NCI-H2107 (cell line): ENCODE measurements at places on chromosomes 7 and 10.

- no peak for DNase-seq
These were observed 66.8 kb upstream of the TARP start for GRCh38 chr7:38339953-38340819.

DNA sequence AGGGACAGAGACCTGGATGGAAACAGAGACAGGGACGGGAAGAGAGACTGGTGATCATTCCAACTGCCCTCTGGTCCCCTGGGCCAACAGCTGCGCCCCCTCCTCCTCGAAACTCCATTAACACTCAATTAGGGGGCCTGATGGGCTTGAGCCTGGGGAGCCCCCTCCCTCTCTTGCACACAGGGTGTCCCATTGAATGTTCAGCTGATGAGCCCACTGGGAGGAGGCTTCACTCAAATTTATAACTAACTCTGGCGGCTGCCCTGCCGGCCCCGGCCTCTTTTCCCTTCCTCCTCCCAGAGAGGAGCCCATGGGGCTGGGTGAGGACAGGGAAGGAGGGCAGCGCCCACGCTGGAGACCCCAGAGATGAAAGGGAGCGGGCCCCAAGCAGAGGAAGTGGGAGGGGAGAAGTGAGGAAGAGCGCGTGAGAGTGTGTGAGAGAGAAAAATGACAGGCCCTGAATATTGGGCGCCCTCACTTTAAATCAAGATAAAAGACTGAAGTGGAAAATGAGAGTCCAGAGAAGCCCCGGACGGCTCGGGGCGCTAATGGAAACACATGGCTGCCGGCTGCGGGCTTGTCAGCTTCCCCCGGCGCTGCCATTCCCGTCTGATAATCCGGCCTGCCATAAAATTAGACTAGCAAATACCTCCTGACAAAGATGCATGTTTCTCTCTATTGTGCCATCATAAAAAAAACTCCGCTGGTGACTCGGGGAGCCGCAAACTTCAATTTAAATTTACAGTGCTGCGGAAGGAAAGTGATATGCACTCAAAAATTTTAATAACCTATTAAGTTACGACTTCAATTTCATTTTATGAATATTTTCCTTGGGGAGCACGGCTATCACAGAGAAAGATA is 58.0 kb upstream of the PAX2 start:
- no peak for DNase-seq

- DNase-seq, result no peak
These were observed 1.4 kb downstream of the ZMIZ1 start for GRCh38 chr10:79070081-79070605.

DNA sequence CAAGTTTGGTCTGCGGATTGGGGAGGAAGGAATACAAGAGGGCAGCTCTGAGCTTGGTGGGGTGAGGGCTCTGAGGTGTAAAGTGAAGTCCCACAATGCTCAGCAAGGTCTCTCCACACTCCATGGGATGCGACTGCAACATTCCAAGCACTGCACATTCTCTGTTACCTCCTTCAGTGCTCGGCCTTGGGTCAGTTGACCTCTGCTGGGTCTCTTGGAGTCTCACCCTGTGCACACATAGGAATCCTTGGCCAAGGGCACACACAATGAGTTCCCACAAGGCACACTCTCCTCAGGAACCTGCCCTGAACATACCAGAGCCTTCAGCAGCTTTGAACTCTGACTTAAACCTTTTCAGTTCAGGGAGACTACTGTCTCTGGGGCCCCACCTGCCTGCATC is 2.4 kb upstream of the WDFY4 start:
- DNase-seq, result no peak

- no peak for DNase-seq
These were observed 51.8 kb upstream of the MRLN start for GRCh38 chr10:59805014-59805413.

DNA sequence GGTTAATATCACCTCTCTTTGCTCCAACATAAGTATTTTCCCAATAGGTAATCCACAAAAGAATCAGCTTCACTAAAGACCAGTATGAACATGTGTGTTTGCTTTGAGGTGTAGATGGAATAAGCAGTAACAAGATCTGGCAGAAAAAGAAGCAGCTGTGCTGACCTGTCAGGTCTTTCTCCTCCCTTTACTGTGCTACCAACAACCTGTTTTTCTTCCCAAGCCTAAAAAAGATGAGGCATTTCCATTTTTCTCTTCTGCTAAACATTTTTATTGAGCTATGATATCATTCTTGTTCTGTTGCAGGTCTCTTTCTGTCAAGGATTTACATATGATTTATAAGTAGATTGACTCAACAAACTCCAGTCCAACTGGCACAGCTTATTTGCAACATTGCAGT is 315.2 kb upstream of the GLI3 start:
- DNase-seq, result no peak
